ENCODE measurements at places on chromosomes 16 and 17.

DNA sequence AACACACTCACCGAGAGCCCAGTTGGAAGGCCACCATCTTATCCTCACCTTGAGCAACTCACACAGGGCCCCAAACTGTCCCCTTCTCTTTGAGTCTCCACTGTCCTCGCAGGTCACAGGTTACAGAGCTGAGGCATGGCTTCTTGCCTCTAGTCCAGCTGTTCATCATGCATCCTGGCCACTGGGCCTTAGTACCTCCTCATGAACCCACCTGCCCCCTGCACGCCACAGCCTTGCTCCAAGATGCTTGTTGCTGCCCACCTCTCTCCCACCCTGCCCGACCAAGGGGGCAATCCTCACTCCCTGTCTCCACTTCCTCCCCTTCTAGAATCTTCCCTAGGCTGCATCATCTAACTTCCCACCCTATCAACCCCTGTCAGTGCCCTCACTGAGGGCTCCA, 17.1 kb downstream of the CDH5 start:
- no peak for DNase-seq

DNA sequence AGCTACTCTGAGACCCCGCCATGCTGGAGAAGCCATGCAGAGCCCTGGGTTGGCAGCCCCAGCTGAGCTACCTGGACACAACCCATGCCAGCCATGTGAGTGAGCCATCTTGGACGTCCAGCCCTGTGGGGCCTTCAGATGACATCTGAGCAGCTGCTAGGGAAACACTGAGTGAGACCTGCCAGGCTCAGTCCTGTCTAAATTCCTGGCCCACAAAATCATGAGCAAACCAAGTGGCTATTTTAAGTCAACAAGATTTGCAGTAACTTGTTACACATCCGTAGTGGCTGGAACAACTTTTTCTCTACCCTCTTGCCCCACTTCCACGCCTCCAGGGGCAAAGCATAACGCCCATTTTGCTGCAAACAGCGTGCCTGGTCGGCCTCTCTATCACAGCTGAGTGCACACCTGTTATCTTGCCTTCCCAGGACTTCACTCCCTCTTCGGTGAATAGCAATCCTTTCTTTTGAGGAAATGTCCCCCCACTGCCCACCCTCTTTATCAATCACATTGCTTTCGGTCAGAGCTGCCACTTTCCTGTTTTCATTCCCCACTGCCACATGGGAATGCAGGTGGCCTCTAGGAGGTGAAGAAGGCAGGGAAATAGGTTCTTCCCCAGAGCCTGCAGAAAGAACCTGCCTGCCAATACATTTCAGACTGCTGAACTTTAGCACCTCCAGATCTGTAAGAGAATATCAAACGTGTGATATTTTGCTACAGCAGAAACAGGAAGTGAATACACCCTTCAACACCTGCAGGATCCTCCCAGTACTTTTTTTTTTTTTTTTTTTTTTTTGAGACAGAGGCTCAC, 7.4 kb upstream of the SCIMP start:
- DNase-seq, result no peak

DNA sequence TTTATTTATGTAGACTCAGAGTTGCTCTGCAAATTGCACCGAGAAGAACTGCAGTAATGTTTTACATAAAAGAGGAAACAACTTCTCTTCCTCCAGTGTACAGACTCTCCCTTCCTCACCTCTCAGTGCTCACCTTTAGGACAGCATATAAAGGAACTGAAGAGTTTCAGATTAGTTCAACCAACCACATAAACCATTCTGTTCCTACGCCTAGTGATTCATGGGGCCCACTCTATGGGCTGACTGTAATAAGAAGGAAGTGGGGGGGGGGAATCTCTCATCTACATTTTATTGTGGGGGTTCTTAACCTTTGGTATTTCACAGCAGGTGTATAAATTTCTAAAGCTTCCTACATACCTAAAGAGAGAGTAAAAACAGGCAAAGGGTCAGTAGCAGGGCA, 18.3 kb downstream of the ZSWIM7 start:
- DNase-seq, result peak; percentile 12

- no peak for DNase-seq
Measured at GRCh38 chr17:45293413-45294211, 23.2 kb downstream of the MAP3K14 start.

DNA sequence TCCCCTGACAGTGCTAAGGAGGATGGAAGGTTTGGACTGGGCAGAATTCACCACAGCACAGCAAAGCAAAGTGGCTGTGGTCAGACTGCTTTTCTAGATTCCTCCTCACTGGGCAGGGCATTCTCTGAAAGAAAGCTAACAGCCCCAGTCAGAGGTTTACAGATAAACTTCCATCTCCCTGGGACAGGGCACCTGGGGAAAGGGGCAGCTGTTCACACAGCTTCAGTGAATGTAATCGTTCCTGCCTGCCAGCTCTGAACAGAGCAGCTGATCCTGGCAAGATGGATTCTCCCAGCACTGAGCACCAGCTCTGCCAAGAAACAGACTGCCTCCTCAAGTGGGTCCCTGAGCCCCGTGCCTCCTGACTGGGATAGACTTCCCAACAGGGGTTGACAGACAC, 42.4 kb upstream of the KIF2B start:
- no peak for DNase-seq

GRCh38 chr17:65536573-65537342, 24.7 kb downstream of the AXIN2 start:
- DNase-seq, result no peak

DNA sequence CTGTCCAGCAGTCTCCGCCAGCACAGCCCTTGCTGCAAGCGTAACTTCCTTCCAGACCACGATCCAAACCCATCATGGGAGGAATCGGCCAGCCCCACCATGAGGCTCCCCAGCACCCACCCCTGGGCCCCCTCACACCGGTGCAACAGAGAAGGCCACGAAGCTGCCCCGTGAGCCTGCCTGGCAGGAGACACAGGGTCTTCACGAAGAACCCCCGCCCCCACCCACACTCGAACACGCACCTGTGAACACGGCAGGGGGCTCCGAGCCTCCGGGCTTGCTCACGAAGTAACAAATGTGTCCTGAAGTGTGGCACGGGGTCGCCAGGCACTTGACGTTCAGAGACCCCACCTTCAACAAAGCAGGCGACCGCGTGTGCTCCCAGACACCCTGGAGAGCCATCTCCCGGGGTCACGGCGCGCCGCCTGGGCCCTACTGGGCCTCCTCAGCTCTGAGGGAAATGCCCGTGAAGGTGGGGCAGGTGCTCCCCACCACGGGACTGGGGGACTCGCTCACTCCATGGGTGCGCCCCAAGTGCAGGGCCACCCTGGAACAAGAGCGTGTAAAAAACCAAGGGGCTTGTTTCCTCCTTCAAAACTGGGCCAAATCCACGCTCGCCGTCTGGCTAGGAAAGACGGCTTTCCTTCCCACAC, 7.6 kb downstream of the HAGH start:
- DNase-seq, result no peak

DNA sequence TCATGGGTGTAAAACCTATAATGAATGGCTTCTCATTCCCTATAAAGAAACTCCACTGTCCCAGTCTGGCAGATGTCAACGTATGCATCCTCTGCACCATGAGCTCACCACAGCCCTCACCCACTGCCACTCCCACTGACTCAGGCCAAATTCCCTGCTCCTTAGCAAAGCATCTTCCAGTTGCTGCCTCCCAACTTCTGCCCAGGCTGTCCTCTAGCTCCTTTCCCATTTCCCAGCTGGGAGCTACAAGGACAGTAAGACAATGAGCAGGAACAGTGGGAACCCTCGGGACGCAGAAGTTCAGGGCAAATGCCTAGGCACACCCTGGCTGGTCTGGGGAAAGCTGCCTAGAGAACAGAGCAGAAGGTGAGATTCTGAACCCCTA, 9.1 kb upstream of the THAP11 start:
- no peak for DNase-seq

DNA sequence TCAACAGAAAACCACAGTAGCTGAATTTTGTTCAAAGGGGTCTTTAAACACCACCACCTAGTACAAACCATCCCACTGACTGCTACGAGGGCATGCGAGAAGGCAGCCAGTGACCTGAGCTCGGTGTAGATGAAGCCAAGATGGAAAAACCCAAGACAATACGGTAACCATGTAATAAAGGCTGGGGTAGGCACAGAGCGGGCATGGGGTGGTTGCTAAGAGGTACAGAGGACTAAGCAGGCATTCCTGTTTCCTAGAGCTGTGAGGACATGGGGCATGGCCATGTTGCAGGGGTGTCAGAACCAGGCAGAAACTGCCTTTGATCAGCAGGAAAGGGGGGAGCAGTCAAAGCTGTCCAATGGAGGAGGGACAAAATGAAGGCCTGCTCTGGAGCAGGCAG, 52.1 kb downstream of the NDEL1 start:
- no peak for DNase-seq

DNA sequence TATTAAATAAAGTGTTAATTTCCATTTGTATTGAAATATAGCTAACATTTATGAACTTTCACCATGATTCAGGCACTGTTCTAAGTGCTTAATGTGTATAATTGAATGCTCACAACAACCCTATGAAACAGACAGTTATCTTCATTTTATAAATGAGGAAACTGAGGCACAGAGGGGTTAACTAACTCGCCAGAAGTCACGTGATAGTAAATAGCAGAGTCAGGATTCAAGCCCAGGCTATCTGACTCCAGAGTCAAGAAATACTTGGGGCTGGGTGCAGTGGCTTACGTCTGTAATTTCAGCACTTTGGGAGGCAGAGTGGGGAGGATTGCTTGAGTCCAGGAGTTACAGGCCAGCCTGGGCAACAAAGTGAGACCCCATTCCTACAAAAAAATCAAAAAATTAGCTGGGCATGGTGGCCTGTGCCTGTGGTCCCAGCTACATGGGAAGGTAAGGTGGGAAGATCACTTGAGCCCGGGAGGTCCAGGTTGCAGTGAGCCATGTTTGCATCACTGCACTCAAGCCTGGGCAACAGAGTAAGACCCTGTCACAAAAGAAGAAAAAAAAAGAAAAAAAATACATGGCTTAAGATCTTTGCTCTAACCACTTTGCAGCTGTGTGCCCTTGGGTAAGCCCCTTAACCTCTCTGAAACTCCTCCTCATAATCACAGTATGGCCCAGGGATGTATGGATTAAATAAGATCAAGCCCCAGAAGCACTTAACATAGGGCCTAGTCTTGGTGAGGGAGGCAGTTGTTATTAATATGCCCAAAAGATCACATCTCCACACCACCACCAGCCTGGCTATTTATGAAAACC, 29.0 kb downstream of the WSB1 start:
- no peak for DNase-seq

GRCh38 chr17:76428511-76428910, 24.4 kb downstream of the UBE2O start:
- no peak for DNase-seq

DNA sequence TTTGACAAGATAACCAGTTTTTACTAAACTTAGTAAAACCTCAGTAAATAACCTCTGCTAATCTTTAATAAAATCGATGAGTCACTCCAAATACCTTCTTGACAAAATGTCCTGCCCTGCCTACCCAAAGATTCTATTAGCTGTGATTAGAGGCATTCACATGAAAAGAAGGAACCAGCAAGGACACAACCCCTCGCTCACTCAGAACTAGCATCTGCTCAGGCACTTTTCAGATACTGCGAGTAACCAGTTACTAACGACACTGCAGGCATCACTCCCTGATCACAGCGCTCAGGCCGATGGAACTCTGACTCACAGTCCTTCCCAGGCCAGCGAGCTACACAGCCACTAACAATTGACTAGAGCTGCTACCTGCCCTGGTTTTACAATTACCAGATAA, 24.3 kb downstream of the PELP1 start:
- DNase-seq, result no peak

GRCh38 chr17:4040784-4041183, 76.5 kb upstream of the ATP2A3 start:
- DNase-seq, result no peak

DNA sequence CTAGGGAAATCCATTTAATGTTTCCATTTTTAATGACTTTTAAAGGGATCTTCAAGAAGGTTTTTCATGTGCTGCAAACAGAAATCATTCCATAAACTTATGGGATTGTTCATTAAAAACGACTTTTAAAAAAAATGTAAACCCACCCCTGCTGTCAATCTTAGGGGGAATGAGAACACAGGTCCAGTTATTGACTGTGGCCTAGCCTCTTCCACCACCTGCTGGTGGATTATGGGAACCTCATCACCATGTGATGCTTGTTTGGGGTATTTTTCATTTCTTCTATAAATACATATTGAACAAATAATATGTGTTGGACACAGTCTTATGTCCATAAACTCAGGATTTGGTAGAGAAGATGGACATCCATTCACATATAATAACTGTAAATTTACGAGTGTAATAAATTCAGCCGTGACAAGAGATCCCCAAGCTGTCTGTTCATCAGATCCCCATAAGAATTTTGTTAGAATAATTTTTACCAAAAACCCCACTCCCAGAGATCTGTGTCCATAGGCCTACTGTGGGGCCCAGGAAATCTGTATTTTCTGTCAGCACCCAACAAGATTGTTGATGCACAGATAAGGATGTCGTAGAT, 42.0 kb upstream of the TMC5 start:
- no peak for DNase-seq

GRCh38 chr17:66643815-66644710, 190.9 kb upstream of the CACNG5 start:
- no peak for DNase-seq

DNA sequence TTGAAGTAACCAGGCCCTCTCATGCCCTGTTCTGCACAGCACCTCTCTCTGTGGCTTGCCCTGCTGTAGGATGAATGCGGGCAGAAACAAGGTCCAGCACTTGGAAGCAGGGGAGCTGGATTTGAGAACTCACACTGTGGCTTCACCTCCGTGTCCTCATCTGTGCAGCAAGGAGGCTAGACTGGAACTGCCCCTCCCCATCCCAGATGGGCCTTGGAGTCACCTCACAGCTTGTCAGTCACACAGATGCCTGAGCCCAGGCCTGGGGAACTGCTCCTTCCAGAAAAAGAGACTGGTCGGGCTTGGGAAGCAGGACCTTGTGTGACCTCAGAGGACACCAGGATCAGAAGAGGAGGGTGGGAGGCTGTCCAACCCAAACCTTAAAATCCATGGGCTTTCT, 180.8 kb downstream of the CCT6B start:
- DNase-seq, result no peak

DNA sequence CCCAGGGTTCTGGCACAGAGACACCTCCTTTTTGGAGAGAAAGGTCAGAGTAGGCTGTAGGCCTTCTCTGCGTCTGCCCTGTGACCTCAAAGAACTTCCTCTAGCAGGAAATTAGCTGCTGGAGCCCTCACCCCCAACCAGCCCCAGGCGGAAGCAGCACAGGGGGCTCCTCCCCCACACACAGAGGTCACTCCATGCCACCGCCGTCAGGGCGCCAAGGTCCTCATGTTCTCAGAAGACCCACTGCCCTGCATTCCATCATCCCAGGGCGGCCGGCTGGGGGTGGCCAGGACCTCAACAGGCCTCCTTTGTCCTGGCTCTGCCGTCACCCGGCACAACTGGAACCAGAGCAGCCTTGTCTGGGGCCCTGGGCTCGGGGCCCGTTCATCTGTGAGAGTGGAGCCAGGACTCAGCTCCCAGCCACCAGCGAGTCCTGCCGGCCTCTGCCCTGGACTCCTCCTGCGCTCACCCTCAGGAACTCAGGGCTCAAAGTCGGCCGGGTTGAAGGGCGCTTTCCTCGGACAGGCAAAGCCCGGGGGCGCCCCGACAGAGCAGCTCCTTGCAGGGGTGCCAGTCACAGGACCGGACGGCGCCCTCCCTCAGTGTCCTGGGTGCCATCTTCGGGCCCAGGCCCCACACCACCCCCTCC, 1.2 kb downstream of the TMC6 start:
- no peak for DNase-seq
